ENCODE measurements at places on chromosomes 7 and 10.

DNA sequence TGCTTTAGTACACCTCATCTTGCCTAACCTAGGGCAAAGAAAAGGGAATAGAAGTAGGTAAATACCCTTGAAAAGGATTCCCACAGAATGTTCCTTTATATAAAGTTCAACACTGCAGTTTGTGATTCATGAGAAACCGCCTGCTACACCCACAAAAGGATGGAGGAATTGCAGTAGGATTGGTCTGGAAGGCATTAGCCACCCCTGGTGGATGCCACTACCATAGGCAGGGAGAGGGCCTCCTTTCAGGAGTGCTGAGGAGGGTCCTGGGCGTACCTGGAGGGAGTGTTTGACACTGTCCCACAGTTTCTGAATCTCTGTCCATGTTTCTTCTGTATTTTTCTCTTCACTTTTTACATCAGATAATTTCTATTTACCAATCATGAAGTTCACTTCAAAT lies 221.8 kb upstream of the TMEM72 start:
- no peak for DNase-seq

- DNase-seq, result no peak
Observed at GRCh38 chr7:108724251-108725100, 154.8 kb downstream of the DNAJB9 start.

GRCh38 chr10:127353544-127353943 lies 157.2 kb upstream of the INSYN2A start:
- peak; percentile 80 for DNase-seq

DNA sequence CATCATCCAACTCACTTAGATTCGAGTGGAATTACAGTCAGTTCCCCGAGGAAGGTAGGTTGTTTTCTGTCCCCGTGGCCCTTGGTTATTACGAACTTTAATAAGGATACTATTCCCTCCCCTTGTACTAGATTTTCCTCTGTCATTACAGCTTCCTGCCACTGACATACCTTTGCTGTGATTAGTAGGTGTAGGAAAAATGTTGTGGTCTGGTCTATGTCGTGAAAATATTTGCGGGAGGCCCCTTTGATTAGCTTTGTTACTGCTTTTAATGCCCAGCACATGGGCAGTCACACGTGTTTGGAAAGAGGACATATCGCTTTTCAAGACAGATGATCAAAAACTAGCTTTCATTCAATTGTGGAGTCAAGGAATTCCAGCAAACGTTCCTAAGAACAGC lies 92.2 kb downstream of the GATA3 start:
- no peak for DNase-seq

GRCh38 chr7:4715410-4715776 lies 33.3 kb downstream of the FOXK1 start:
- no peak for DNase-seq

DNA sequence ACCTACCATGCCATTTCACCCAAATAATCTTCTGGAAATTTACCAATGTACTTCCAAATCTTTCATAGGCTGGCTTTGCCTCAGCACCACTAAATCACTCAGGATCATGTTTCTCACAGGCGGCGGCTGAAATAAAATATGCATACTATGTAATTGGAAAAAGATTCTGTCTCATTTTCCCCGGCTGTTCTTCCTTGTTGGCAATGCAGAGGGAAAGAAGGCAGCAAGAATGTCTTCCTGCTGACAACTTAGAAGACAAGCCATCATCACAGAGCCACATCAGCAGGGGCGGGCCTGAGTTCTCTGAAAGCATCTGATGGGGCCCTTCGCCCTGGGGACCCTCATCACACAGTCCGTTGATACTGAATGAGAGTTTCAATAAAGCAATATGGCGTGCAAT lies 39.2 kb upstream of the COL1A2 start:
- DNase-seq, result no peak

GRCh38 chr10:122672655-122673054 lies 27.0 kb downstream of the C10orf120 start:
- DNase-seq, result no peak

GRCh38 chr10:96333101-96333500 lies 25.7 kb downstream of the OPALIN start:
- DNase-seq, result no peak

- DNase-seq, result no peak
Observed at GRCh38 chr10:87651801-87652200, 7.9 kb upstream of the PAPSS2 start.

GRCh38 chr7:121546632-121547543 lies 150.8 kb upstream of the FAM3C start:
- no peak for DNase-seq

Data from NCI-H82 (cell line).